T-cell (primary cell): ENCODE measurements at places on chromosomes 3 and 15. TPM values are rescaled to one million over a fixed set of nuclear protein-coding genes. Genes with fewer than 3 reads are reported as not detected.
A peak's percentile ranks its signal among the peaks of the same experiment; 100 is the strongest.

DNA sequence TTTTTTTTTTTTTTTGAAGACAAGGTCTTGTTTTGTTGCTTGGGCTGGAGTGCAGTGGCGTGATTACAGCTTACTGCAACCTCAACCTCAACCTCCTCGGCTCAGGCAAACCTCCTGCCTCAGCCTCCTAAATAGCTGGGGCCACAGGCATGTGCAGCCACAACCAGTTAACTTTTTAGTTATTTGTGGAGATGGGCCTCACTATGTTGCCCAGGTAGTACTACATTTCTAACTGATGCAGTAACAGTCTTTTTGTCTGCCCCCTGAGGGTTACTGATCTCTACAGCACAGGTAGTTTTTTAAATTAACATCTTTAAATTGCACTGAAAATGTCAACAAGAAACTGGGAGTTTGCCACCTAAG, 3.4 kb upstream of the LMLN start:
- H3K27me3 ChIP-seq, result no peaks in the 10 kb centered on the region
- DNase-seq, result no peak
- no peak overlapping the region for H3K27ac ChIP-seq
- no peak overlapping the region for H3K4me3 ChIP-seq
- H3K4me1 ChIP-seq, result peaks cover 60% of the 10 kb centered on the region

DNA sequence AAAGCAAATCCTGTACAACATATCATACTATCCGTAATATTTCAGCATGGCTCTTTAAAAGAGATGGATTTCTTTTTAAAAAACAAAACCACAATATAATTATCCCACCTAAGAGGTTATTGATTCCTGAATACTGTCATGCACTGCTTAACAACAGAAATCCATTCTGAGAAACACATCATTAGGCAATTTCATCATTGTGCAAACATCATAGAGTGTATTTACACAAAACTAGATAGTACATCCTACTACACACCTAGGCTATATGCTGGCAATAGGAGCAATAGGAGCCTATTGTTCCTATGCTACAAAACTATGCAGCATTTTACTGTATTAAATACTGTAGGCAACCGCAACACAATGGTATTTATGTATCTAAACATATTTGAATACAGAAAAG, 242.0 kb downstream of the NEK10 start:
- H3K4me1 ChIP-seq, result no peaks in the 10 kb centered on the region
- no peaks in the 10 kb centered on the region for H3K27me3 ChIP-seq

- no peak overlapping the region for H3K27ac ChIP-seq
- no peaks in the 10 kb centered on the region for H3K36me3 ChIP-seq
- no peak for DNase-seq
- no peaks in the 10 kb centered on the region for H3K4me1 ChIP-seq
- no peaks in the 10 kb centered on the region for H3K27me3 ChIP-seq
These were observed 185.3 kb upstream of the FEZF2 start for GRCh38 chr3:62558549-62559112.

DNA sequence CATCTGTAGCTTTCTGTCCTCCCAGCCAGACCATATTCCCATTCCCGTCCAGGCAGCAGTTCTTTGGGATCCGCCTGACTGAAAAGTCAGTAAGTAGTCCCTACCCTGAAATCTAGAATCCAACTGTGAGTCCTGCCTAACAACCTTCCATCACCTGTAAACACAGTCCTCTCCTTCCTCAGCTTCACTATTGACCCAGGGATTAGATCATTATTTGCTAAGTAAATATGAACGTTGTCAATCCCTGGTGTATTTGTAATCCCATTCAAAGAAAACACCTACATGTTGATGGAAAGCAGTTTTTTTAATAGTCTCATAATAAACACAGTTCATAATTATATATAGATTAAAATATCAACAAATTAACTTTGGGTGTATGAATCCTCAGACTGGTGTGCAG, 732 bp downstream of the SAXO2 start:
- peak overlapping the region; percentile 52 for H3K27ac ChIP-seq
- H3K27me3 ChIP-seq, result no peaks in the 10 kb centered on the region
- no peak for DNase-seq
- H3K4me3 ChIP-seq, result peak overlapping the region; percentile 79

- H3K27me3 ChIP-seq, result peaks cover 3% of the 10 kb centered on the region
- no peaks in the 10 kb centered on the region for H3K4me1 ChIP-seq
- no peak overlapping the region for H3K27ac ChIP-seq
- no peak overlapping the region for H3K4me3 ChIP-seq
- no peaks in the 10 kb centered on the region for H3K36me3 ChIP-seq
These were observed 47.1 kb upstream of the TERB2 start for GRCh38 chr15:44909423-44909822.

- H3K27me3 ChIP-seq, result no peaks in the 10 kb centered on the region
- no peaks in the 10 kb centered on the region for H3K36me3 ChIP-seq
- H3K4me1 ChIP-seq, result no peaks in the 10 kb centered on the region
- H3K27ac ChIP-seq, result no peak overlapping the region
- no peak overlapping the region for H3K4me3 ChIP-seq
These were observed 167.7 kb downstream of the NEK10 start for GRCh38 chr3:27201492-27201891.

- H3K27me3 ChIP-seq, result peaks cover 20% of the 10 kb centered on the region
- no peak overlapping the region for H3K27ac ChIP-seq
- no peak overlapping the region for H3K4me3 ChIP-seq
These were observed 86.0 kb downstream of the LRRK1 start for GRCh38 chr15:101004986-101005747.

- H3K4me3 ChIP-seq, result no peak overlapping the region
- H3K4me1 ChIP-seq, result no peaks in the 10 kb centered on the region
- H3K36me3 ChIP-seq, result no peaks in the 10 kb centered on the region
- H3K27ac ChIP-seq, result no peak overlapping the region
These were observed 36.0 kb downstream of the MORC1 start for GRCh38 chr3:109081746-109082510.

DNA sequence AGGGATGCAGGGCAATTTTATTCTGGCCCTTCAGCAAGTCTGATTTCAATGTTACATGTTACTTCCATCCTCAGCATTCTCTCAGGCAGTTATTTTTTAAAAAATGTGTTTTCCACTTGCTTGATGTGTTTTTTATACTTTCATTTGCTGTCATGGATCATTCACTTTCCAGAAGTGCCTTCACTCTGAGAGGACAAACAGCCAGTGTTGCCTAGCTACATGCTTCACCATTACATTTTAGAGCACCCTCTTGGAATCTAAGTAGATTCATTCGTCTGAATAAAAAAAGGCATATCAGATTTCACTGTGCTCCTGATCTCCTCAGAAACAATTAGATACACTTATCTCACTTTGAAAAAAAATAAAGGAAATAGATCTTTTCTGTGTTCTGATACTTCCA, 93.6 kb upstream of the POU1F1 start:
- H3K4me3 ChIP-seq, result no peak overlapping the region
- no peak overlapping the region for H3K27ac ChIP-seq
- no peaks in the 10 kb centered on the region for H3K27me3 ChIP-seq
- no peaks in the 10 kb centered on the region for H3K36me3 ChIP-seq
- no peaks in the 10 kb centered on the region for H3K4me1 ChIP-seq

DNA sequence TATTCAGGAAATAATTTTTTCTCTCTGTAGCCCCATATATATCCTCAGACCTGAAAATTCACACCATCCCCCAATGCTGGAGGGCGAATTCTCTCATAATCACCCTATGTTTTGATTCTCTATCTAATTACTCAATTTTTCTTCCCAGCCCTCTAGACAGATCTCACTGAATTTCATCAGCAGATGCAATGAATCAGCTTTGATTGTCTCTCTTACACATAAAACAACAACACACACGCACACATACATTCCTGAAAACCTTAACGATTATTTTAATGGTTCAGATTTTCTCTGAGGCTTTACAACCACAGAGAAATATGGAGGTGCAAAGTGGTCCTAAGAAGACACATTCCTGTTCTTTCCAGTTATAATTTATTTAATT, 11.1 kb downstream of the RBMS3 start:
- no peak for DNase-seq
- no peak overlapping the region for H3K27ac ChIP-seq
- no peak overlapping the region for H3K4me3 ChIP-seq
- H3K27me3 ChIP-seq, result no peaks in the 10 kb centered on the region
- H3K4me1 ChIP-seq, result no peaks in the 10 kb centered on the region
- no peaks in the 10 kb centered on the region for H3K36me3 ChIP-seq

The LMAN1L gene
- 0.43 TPM for total RNA-seq

GRCh38 chr3:64417816-64418215, 192.6 kb upstream of the PRICKLE2 start:
- H3K36me3 ChIP-seq, result no peaks in the 10 kb centered on the region
- no peak overlapping the region for H3K27ac ChIP-seq
- no peaks in the 10 kb centered on the region for H3K27me3 ChIP-seq
- no peak for DNase-seq
- H3K4me1 ChIP-seq, result no peaks in the 10 kb centered on the region

- no peak overlapping the region for H3K4me3 ChIP-seq
- no peaks in the 10 kb centered on the region for H3K36me3 ChIP-seq
- H3K27me3 ChIP-seq, result peaks cover 65% of the 10 kb centered on the region
- peaks cover 19% of the 10 kb centered on the region for H3K4me1 ChIP-seq
- H3K27ac ChIP-seq, result no peak overlapping the region
These were observed 3.7 kb downstream of the HHATL start for GRCh38 chr3:42698911-42699230.

The LRRC31 gene
- not detected for total RNA-seq

The ATOSA gene
- total RNA-seq, result 112 TPM

- no peaks in the 10 kb centered on the region for H3K4me1 ChIP-seq
- DNase-seq, result no peak
- H3K36me3 ChIP-seq, result no peaks in the 10 kb centered on the region
- no peak overlapping the region for H3K4me3 ChIP-seq
These were observed 36.9 kb upstream of the CMSS1 start for GRCh38 chr3:99780749-99781148.

DNA sequence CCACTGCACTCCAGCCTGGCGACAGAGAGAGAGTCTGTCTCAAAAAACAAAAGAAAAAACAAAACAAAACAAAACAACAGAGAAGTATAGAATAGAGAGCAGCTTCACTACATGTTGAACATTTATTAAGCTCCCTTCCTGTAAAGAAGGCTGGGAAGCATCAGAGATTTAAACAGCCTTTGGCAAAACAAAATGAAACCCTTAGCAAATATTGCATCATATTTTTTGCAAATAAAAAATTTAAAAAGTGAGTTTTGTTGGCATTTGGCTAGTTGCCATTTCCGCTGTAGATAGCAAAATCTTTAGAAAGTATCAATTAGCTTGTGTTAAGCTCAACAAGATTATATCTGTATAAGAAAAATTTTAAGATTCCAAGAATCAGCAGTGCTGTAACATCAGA, 151.2 kb downstream of the SERPINI1 start:
- no peaks in the 10 kb centered on the region for H3K36me3 ChIP-seq
- no peak overlapping the region for H3K4me3 ChIP-seq
- no peak for DNase-seq
- no peaks in the 10 kb centered on the region for H3K4me1 ChIP-seq
- no peaks in the 10 kb centered on the region for H3K27me3 ChIP-seq

- no peaks in the 10 kb centered on the region for H3K4me1 ChIP-seq
- no peak for DNase-seq
- no peak overlapping the region for H3K27ac ChIP-seq
- H3K27me3 ChIP-seq, result no peaks in the 10 kb centered on the region
These were observed 631.7 kb upstream of the CCDC54 start for GRCh38 chr3:106745344-106746168.

The KLHL25 gene
- 7.9 TPM for total RNA-seq

The AZI2 gene
- 38.6 TPM for total RNA-seq

GRCh38 chr3:195571361-195571760, 12.4 kb downstream of the APOD start:
- H3K4me3 ChIP-seq, result no peak overlapping the region
- H3K27me3 ChIP-seq, result peaks cover 4% of the 10 kb centered on the region
- no peak overlapping the region for H3K27ac ChIP-seq
- DNase-seq, result no peak

The CATSPER2 gene
- 8.3 TPM for total RNA-seq
